ENCODE measurements at places on chromosomes 3 and 15. TPM values are rescaled to one million over a fixed set of nuclear protein-coding genes. Genes with fewer than 3 reads are reported as not detected.

DNA sequence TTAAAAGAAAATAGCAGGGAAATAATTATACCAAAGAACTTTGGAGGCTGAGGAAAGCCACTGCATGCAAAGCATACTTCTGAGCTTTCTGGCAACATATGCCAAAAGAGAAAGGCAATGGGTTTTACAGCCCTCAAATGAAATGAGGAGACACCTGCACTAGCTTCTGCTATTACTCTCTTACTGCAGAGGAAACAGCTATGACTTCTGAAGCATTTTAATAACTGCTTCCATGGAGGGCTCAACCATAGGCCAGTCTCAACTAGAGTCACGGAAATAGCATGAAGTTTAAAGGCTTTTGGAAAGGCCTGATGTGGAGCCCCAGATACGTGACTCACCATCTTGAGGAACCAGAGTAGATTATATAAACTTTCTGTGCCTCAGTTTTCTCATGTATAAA, 114.8 kb downstream of the OXNAD1 start:
- no peak for DNase-seq

DNA sequence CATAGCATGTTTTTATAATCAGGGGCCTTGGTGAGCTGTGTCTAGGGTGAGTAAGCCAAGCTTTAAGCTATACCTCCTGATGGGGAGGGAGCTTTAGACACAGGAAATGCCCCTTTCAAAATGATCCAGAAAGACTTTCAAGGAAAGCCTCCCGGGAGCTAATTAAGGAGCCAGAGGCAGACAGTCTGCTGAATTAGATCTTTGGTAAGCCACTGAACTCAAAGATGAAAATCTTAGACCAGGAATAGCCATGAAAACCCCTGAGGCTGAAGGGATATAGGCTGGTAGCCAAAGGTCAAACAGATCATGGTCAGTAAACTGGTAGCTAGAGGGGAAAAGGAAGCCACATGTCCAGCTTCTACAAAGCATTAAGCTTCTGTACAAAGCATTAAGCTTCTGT, 42.7 kb upstream of the GAP43 start:
- DNase-seq = no peak

DNA sequence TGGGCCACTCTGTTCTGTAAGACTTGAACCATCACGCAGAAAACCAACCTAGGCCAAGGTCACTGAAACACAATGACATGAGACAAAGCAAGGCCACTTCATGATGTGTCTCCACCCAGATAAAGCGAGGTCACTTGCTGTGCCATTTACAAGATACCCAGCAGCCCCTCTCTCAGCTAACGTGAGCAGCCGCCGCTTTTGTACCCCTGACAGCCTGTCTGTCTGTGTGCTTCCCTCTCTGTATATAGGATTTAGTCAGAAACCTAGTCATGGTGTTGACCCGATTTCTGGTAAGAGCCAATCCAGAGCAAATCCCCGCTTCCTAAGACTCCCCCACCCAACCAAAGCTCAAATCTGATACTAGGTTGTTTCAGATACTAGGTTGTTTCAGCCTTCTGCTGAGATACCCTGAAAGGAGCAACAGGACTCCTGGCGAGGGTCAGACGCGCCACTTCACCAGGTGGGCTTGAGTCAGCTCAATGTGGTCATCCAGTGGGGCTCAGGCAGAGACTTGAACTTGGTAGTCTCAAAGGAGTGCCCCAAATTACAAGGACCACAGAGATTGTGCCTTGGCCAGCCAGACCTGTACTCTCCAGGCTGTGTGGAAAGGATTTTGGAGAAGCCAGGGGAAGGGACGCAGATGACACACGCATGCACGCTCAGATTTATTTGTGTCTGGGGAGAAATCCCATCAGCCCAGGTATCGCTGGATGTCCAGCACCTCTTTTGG, 3.1 kb upstream of the ZXDC start:
- no peak for DNase-seq

Gene CKMT1A
- 1.7 TPM for total RNA-seq

Gene PAQR5
- 16.5 TPM for total RNA-seq

Data from PC-3 (cell line).